Purkinje cell (primary cell): ENCODE measurements at places on chromosomes 12 and 14. TPM values are rescaled to one million over a fixed set of nuclear protein-coding genes. Genes with fewer than 3 reads are reported as not detected.

TCL1B gene
- not detected in 2 replicates for polyA plus RNA-seq

IL26 gene
- polyA plus RNA-seq, result not detected in 2 replicates

FOXG1 gene
- polyA plus RNA-seq, result 6.2 TPM in 1 of 2 replicates, not detected in the other

PLBD1 gene
- polyA plus RNA-seq, result 0.98 TPM in 1 of 2 replicates, not detected in the other

COL2A1 gene
- not detected in 2 replicates for polyA plus RNA-seq

AGAP2 gene
- polyA plus RNA-seq, result 0.48 and 1.8 TPM in 2 replicates

MYO1H gene
- polyA plus RNA-seq, result not detected in 2 replicates

BRMS1L gene
- 51.5 and 56.9 TPM in 2 replicates for polyA plus RNA-seq

COPS7A gene
- polyA plus RNA-seq, result 52.4 and 53.2 TPM in 2 replicates
